CD4-positive, alpha-beta T cell (primary cell): ENCODE measurements at places on chromosomes 2 and 18.

DNA sequence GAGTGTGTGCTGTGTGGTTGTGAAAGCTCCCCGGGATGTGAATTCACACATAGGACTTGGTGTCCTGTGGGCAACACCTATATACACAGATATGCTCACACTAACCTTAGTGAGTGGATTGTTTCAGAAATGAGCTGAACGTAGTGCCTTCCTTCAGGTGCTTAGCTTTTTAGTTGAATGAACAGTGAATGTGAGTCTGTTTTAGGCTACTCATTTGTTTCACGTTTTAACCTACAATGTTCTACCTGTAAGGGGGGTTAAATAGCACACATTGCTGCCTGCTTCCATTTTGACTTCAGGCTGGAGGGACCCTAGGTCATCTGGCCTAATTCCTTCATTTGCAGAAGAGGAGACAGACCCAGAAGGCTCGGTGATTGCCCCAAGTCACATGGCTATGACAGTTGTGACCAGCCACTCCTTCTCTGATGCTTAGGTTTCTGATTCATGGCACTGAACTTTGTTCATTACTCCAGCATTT, 1.0 kb downstream of the PLEK start:
- no peak for DNase-seq

DNA sequence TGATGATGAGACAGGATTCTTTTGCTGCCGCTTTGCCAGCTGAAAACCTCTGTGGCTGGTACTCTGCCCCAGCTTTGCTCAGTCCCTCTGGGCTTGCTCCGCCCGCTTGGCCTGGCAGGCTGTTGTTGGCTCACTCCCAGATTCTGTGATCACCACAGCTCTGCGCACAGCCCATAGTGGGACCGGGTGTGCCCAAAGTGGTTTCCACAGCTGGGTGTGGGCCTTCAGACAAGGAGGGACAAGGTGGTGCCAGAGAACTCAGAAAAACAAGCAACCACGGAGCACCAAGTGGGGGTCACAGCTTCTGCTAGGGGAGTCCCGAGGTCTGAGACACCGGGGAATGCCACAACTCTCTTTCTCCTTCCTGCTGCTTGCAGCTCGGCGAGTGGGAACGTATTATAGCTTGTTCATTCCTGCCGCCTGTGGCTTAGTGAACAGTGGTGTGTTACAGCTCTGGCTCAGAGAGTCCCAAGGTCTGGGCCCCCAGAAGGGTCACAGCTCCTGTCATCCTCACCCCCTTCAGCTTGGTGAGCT, 9.2 kb upstream of the KYNU start:
- DNase-seq = peak; percentile 23

DNA sequence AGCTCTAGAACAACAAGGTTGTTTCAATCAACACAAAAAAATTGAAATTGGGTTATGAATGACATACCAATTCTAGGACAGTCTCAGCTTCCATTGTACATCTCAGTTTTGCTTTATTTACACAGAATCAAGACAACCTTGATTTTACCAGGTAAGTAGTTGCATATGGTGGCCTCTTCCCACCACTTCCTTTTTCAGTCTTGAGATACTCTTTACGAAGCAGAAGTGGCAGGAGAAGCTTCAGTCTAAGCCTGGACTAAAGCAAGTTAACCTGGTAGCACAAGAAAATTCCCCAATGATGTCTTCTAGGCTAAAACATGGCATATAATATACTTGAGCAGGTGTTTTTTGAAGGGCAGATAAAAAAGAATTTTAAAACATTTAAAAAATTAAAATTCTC, 10.7 kb upstream of the FAM136A start:
- no peak for DNase-seq

- DNase-seq = no peak
Observed at GRCh38 chr2:216429428-216429827, 17.1 kb downstream of the SMARCAL1 start.

DNA sequence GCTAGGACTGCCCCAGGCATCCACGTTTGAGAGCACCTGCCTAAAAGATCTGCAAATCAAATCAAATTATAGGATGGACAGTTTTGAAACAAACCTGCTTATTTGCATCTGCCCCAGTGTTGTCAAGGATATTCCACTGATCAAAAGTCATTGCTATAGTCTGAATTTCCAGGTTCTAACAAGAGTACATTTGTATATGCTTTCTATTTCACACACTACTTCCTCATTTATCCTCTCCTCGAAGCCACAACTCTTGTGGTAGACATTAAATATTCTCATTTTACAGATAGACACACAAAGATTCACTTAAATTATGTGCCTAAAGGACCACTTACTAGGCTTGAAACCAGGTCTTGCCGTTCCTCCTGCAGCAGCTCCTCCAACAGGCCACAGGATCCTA, 11.9 kb upstream of the TET3 start:
- DNase-seq = no peak
